Left lung (tissue), 14 donors: ENCODE measurements at places on chromosomes 12 and 14. TPM values are rescaled to one million over a fixed set of nuclear protein-coding genes. Genes with fewer than 3 reads are reported as not detected.

The GLIPR1L1 gene
- 0.21 TPM for polyA plus RNA-seq

The RNF212B gene
- 0.47 TPM for polyA plus RNA-seq

The SYT1 gene
- 5.3 TPM for polyA plus RNA-seq

The NEUROD4 gene
- not detected for polyA plus RNA-seq

The KCNK13 gene
- 0.20 TPM for polyA plus RNA-seq

DNA sequence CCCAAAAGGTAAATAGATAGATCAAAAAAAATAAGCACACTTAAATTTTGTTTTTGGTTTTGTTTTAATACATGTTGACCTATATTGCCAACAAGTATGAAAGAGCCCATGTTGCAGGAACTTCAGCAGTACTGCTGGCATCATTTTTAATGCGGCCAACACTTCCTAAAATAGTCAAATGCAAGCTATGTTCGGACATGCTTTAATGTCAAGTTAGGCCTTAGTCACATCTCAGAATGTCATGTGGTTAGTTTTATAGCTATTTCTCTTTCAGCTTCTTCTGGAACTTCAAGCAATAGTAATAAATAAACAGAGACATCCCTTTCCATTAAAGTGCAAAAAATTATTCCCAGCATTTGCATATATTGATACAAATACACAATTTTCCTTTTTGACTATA lies 153.4 kb downstream of the PIK3C2G start:
- no peak for DNase-seq

- DNase-seq, result no peak
These were observed 232.9 kb downstream of the PCNX1 start for GRCh38 chr14:71140157-71140556.

DNA sequence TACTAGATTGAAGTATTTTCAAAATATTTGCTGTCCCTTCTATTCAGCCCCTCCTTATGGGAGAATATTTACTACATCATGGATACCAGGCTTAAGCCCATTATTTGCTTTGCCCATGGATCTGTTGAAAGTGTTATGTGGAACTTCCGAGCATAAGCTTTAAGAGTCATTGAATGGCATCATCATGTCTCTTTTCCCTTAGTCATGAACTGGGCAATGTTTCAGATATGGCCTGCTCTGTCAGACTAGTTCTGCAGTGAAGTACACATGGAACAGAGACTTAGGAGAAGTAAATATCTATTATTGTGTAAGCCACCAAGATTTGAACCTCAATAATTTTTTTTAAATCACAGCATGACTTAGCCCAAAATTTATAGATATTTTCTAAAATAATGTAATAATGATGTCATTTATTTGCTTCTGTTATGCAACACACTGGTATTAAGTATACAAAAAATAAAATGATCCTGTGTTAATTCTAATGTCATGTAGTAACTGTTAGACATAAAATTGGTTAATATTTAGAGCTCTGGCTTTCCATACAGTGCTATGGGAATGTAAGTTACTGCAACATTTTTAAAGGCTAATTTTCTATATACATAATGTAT lies 1097.3 kb downstream of the SLC16A7 start:
- no peak for DNase-seq

GRCh38 chr12:63911341-63911740 lies 66.8 kb downstream of the SRGAP1 start:
- no peak for DNase-seq

- DNase-seq, result peak; percentile 85
These were observed 23.8 kb downstream of the VPS37B start for GRCh38 chr12:122871851-122872780.

DNA sequence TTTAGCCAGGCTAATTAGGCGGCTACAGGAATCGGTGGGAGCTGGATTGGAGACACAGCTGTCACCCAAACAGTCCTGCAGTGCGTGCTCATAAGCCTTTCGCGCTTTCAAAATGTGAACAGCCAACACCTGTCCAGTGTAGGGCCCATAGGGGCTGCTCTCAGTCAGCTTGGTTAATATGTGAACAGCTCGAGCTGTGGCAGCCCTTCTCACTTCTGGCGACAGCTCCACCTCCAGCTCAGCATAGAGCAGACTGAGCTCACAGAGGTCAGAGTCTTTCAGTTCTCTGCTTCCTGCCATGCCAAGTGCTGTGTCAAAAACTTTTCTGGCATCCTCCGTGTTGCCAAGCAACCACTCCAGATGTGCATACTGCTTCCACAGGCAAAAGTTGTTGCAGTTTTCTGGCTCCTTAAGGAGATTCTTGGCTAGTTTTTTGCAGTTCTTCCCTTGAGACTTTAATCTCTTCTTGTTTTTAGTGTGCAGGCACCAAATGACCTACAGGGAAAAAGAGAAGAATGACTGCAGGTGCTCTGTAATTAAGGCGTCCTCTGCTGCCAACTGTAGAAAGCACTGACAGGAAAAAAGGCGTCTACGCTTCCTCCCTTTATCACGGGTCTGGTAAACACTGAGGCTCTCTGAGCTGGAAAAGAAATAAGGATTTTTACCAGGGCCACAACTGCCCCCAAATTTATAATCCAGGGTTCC lies 32.5 kb downstream of the PSMC1 start:
- DNase-seq, result no peak

DNA sequence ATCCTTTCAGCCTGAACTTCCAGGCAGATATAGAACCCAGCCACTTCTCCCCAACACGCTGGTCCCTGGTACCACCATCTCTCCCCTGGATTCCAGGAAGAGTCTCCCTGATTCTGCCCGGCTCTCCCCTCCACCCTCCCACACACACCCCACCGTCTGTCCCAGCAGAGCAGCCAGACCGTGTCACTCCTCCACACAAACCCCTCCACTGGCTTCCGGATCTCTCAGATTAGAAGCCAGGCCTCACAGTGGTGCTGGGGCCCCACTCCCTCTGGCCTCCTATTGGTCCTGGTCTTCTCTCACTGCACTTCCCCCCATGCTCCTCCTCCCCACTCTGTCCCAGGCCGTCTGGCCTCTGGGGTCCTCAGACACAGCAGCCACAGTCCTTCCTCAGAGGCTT lies 52.4 kb upstream of the CDKN3 start:
- no peak for DNase-seq
